ENCODE measurements at places on chromosomes 16 and 17.

DNA sequence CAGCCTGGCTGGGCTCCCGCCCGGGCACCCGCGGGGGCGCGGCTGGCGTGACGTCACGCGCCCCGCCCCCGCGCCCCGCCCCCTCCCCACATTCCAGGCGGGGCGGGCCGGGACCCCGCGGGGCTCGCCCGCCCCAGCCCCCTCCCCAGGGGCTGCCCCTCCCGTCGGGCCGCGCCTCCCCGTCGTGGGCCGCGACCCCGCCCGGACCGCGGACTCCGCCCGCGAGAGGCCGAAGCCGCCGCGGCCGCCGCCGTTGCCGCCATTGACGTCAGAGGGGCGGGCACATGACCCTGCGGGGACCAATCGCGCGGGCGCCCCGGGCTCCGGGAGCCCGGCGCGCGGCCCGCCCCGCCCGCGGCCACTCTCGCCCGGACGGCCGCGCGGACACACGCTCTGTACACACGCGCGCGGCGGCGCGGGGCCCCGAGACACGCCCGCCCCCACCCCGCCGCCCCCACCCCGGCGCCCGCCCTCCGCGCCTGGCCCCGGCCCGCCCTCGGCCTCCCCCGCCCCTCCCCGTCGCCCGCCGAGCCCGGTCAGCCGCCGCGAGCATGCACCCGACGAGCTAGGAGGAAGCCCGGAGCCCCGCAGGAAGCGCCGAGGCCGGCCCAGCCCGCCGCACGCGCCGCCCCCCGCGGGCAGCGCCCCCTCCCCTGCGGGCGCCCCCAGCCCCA lies at the start of gene CMIP:
CMIP (plus strand) TSS at position 361 of the 674 bp plus-strand sequence.
- peak; percentile 97 for DNase-seq

DNA sequence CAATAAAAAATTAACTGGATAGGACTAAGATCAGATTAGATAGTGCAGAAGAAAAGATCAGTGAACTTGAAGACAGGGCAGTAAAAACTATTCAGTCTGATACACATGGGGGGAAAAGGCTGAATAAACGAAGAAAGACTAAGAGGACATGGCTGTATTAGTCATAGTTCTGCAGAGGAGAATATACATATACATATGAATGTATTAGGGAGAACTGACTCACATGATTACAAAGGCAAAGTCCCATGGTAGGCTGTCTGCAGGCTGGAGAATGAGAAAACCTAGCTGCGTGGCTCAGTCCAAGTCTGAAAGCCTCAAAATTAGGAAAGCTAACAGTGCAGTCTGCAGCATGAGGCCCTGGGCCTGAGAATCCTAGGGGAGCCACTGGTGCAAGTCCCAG lies 98.2 kb upstream of the GNAO1 start:
- no peak for DNase-seq

DNA sequence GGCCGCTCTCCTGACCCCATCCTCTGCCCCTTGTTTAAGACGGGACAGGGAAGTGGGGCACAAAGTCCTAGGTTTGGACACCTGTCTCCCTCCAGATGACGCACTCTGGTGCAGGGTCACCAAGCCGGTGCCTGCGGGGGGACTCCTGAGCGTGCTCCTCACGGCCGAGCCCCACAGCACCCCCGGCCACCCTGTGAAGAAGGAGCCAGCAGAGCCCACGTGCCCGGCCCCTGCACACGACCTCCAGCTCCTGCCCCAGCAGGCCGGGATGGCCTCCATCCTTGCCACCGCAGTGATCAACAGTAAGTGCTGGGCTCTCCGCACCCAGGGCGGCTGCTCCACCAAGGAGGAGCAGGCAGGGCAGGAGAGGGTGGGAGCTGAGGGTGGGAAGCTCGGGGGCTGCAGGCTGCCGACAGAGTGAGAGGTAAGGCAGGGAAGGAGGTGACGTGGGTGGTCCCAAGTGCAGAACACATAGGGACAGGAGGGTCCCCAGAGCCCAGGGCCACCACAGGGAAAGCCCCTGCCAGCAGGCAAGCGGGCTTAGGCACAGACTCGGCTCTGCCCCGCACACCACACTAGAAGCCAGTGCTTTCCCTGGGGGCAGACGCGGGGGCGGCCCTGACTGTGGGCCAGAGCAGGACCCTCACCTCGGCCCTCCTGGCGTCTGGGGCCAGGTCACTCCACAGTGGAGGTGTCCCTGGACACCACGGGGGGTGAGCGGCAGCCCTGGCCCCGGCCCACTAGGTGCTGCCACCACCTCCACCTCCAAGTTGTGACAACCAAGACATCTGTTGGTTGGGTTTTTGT lies 42.1 kb upstream of the ZC3H18 start:
- DNase-seq: no peak

DNA sequence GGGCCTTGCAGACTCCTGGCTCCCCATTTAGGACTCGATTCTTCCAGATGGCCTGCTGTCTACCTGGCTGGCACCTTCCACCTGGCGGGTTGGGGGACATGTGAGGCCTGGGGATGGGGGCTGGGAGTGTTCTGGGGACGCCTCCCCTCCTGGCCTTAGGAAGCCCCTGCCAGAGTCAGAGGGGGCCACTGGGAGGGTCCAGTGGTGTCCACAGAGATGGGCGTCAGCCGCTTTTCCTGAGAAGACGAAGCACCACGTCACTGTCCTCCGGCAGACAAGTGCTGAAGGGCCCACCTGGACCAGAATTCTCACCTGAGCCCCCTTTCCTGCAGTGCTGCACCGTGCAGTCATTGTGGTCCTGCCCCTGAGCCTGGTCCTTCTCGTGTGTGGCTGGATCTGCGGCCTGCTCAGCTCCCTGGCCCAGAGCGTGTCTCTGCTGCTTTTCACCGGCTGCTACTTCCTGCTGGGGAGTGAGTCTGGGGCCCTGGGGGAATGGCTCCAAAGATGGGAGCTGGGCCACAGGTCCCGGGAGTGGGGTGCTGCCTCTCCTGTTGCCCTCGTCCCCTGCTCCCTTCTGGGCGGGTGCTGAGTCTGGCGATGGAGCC lies 2.9 kb downstream of the TMEM235 start:
- DNase-seq: no peak

DNA sequence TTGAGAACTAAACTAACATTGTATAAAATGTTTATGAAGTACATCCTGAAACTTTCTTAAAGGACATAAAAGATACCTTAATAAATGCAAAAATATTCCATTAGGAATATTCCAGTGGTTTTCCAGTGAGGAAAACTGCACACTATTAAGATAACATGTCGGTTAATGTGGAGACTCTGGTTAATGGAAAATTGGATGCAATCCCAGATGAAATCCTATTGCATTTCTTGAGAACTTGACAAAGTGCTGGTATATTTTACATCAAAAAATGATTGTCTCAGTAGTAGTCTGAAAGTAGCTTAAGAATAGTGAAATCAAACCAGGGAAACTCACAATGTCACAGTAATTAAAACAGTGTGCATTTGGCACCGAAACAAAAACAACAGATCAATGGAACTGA lies 202.5 kb upstream of the MON1B start:
- peak; percentile 42 for DNase-seq

DNA sequence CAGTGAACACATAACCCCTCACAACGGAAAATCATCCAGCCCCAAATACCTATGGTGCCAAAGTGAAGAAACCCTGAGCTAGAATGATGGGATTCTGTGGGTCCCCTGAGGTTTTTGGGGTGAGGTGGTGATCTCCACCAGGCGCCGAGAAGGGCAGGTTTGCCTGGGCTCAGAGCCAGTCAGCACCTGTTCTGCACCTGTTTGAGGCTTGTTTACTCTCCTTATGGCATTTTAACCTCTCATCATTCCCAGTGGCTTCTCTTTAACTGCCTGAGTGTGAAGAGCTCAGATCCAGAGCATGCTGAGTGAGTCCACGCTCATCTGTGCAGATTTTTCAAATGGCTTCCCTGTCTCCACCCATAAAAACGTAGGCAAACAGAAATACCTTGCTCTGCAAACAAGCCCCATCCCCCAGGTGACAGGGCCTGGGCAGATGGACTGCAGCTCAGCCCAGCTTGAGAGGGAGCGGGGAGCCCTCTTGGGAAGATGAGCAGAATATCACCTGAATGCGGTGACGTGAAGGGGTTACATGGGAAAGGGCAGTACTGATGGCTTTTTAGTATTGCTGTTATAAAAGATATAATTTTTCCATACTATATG lies 40.1 kb upstream of the CLEC19A start:
- no peak for DNase-seq
